HTR-8/SVneo (cell line): ENCODE measurements at places on chromosomes 2 and 18.

- no peak for DNase-seq
These were observed 335.0 kb upstream of the NT5C1B start for GRCh38 chr2:18924386-18924785.

- no peak for DNase-seq
These were observed 129.0 kb downstream of the GALNT1 start for GRCh38 chr18:35710581-35710980.

DNA sequence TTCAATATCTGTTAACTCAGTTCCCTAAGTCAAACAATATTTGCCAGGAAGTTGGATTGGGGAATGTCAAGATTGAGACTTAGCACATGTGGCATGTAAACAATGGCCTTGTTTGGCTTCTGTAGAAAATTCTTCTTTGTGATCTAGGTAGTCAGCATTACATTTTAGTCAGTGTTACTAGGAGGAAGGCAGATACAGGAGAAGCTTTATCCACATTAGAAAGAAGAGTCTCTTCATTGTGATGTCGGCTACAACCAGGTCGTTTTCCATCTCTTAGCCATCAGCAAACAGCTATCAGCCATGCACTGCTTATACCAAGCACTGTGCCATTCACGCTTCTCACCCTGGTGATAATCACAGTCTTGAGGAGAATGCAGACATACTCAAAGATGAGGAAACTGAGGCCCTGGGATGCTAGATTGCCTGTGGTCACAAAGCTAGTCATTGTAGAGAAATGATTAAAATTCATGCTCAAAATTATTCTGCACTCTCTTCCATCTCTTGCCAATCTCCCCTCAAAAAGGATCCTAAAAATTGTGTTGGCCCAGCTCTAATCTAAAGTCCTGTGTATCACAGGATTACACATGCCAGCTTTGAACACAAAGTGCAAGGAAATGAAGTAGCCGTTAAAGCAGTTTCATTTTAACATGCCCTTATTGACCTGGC is 3.2 kb downstream of the GALNT5 start:
- no peak for DNase-seq

- no peak for DNase-seq
These were observed 434.4 kb downstream of the HRH4 start for GRCh38 chr18:24894880-24895279.

GRCh38 chr2:133054297-133054696 is 384.3 kb upstream of the LYPD1 start:
- no peak for DNase-seq

GRCh38 chr18:76823587-76824011 is 1.2 kb downstream of the ZNF236 start:
- no peak for DNase-seq

DNA sequence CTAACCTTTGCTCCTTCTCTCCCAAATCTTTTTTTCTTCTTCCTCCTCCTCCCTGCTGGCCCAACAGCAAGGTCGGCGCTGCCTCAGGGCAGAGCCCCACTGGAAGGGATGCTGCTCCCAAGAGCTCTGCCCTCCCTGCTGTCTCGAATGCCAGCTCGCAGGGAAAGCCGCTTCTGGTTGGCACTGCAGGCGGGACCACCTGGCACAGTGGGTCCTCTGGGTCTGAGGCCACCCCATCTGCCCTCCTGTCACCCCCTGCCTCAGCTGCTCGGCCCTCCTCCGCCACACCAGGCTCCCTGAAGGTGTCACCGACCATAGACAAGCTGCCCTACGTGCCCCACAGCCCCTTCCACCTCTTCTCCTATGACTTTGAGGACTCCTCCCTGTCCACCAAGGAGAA is 176.3 kb downstream of the TPGS2 start:
- no peak for DNase-seq

DNA sequence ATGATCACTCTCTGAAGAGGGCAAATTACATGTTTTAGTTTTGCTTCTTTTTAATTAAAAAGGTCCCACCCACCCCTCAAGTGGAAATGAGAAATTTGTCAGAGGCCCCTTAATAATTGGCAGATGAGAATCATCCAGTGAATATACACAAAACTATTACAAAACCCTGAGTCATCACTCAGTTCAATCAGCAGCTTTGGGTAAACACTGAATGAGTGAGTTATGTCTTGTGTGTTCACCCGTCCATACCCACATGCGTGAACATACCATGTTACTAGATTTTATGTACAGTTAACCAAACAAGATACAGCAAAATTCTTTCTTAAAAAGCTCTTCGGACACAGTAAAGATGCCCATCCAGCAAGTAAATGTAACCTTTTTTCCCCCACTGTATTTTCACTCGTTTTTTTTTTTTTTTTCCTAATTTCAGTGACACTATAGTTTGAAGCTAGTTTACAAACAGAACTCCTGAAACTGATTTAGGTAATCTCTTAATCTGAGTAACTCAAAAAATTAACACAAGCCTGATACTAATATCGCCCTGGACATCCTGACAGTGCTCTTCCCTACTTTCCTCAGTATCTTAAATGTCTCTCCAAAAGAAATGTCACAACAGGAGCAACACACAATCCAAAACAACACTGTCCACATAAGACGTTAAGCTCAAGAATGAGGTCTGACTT is 1.4 kb downstream of the PSME4 start:
- peak; percentile 68 for DNase-seq

GRCh38 chr2:234437642-234438304 is 59.1 kb downstream of the ARL4C start:
- DNase-seq = no peak

DNA sequence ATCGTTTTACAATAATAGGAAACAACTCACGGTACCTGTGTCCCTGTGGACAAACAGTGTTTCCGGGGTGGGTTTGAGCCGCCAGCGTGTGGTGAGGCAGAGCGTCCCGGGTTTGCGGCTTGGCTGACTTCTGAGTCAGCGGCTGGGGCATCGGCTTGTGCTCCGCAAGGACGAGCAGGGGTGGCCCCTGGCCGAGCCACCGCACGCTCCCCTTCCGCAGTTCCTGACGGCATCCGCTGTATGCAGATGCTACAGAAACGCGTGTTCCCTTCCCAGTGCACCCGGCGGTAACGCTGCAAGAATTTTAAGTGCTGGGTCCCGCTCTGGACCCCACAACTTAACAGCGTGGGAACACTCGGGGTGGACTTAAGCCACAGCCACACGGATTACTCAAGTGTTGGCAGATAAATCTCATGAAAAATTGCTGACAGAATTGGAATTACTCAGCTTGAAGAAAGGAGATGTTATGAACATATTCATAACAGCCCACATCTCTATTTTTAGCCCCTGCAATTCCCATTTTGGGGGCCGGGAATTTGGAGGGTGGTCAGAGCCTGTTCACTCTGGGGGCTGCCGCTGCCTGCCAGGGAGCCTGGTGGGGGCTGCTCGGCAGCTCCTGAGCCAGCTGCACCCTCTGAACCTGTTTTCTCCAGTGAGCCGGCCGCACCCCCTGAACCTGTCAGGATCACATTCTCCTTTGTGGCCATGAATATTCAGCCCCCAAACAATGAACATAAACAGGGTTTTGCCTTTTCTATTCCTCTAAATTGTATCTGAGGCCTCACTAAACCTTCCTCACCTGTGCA is 12.6 kb upstream of the KCNG2 start:
- DNase-seq = no peak

GRCh38 chr2:60364491-60364890 is 189.0 kb downstream of the BCL11A start:
- DNase-seq = no peak

DNA sequence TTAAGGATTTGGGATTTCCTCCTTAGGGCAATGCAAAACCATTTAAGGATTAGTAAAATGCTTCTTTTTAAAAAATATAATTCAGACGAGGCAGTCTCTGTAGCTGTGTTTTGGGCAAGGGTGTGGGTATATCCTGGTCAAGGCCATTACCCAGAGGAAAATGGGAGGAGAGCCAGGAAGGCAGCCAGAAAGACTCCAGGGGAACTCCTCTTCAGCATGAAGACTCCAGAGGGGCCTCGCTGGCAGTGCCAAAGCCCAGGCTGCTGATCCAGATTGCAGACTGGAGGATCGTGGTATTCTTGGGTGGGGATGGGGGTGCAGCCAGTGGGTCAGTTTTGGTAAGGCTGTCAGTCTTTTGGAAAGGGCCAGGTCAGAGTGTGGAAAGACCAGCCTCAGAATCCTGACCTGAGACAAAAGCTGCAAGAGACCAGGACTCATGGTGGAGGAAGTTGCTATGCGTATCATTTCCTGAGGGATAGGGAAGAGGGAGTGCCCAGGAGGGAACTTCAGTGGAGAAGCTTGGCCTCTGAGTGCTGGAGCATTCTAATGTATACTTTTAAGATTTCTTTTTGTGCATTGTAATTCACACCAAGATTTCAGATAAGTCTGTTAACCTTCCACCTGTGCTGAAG is 20.9 kb upstream of the RAB11FIP5 start:
- no peak for DNase-seq

DNA sequence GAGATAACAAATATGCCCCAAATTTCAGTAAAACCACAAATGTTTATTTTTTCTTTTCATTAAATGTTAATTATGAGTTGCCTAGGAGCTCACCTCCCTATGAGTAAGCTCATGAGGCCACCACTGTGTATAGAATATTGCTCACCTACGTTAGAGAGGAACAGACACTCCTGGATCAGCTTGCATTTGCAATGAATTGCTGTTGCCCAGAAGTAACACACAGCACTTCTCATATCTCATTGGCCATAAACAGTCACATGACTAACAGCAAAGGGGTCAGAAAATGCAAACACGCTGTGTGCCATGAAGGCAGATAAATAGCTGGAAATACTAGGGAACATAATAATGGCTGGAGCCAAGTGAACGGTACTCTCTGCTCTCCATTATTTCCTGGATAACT is 89.0 kb upstream of the GALNT5 start:
- no peak for DNase-seq

DNA sequence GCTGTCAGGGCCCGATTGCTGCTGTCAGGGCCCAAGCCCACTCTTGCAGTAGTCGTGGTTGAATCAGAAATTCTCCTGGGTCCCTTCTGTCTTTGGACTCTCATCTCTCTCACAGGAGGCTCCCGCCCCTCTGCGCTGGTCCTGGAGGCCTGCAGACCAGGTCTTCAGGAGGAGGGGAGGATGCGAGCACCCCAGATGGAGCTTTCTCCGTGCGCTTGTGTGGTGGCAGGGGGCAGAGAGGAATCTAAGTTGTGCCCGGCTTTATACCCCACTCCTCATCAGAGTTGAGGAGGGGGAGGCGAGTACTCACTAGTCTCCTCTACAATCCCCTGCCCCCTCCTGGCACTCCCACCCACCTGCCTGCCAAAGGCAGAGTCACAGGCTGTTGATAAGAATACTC is 10.4 kb downstream of the EN1 start:
- no peak for DNase-seq

GRCh38 chr2:172402198-172402597 is 25.2 kb upstream of the ITGA6 start:
- no peak for DNase-seq

GRCh38 chr2:1600191-1601066 is 143.9 kb downstream of the PXDN start:
- DNase-seq = no peak

DNA sequence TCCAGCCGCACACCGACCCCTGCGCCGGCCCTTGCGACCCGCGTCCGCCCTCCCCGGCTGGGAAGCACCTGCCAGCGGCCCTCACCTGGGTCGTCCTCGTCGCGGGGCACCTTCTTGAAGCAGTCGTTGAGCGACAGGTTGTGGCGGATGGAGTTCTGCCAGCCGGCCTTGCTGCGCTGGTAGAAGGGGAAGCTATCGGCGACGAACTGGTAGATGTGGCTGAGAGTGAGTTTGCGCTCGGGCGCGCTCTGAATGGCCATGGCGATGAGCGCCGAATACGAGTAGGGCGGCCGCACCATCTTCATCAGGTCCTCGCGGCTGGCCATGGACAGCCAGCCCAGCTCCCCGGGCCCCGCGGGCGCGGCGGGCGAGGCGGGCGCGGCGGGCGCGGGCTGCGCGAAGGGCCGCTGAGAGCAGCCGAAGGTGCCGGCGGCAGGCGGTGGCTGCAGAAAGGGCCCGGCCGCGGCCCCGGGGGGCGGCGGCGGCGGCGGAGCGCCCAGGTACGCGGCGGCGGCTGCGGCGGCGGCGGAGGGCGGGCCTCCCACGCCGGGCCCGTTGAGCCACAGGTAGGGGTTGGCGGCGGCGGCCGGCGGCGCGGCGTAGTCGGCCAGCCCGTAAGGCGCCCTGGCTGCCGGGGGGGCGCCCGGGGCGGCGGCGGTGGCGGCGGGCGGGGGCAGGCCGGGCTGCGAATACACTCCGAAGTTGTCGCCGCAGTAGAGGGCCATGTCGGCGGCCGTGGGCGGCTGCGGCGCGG is 505 bp downstream of the FOXI3 start:
- no peak for DNase-seq

DNA sequence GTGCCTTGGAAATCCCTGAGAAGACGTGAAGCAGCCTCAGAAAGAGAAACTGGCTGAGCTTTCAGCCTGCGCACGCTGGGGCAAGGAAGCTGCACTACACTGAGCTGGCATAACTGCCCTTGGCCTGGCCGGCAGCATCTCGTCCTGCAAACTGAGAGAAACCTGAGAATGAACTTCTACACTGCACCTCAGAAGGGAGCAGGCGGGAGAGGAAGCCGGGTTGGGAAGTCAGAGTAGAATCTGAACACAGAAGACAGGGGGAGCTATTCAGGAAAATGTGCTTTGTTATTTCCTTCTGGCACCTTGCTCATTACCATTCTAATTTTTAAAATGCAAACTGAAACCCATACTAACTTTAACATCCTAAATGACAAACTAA is 70.9 kb downstream of the ZEB2 start:
- no peak for DNase-seq

DNA sequence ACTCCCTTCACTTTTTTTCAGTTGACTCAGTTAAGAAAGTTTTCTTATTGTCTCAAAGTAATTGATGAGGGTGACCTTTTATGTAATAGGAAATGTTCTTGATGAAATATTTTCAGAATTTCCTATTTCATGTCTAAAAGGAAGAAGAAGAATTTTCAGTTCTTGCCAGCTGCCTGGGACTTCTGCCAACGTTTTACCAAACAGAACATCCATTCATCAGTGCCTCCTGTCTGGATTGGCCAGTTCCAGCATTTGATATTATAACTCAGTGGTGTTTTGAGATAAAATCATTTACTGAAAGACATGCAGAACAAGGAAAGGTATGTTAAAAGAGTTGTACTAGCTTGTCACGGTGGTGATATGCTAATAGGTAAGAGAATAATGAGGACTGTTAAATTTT is 104.7 kb upstream of the MYO3B start:
- no peak for DNase-seq

DNA sequence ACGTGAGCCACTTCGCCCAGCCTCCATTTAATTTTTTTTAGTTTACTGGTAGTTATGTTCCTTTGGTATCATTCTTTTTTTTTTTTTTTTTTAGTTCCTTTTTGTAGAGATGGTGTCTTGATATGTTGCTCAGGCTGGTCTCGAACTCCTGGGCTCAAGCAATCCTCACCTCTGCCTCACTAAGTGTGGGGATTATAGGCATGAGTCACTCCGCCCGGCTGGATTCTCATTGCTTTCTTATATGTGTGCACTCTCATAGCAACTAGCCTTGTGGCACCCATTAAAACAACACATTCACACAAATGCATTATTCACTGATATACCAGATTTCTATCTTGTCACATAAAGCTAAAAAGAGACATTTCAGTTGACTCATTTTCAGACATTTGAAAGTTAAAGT is 4.2 kb downstream of the TTC27 start:
- DNase-seq = no peak
